C1 segment of cervical spinal cord (tissue), 14 donors: ENCODE measurements at places on chromosomes 4 and X.
A peak's percentile ranks its signal among the peaks of the same experiment; 100 is the strongest.

DNA sequence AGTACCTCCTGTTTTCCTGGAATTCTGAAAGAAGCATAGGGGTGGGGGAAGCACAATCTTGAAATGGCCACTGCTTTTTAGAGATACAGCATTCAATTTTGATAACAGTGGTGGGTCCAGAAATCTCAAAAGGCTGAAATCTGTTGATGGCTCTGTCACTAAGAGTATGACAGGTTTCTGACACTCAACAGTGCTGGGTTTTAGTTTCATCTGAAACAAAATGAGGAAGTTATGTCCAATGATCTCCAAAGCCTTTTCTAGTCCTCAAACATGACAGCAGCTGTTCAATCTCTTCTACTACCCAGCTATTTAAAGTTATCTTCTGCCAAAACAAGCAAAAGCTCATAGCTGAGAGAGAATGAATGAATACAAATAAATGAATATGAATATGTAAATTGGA is 110.5 kb downstream of the IL1RAPL1 start:
- DNase-seq: no peak

DNA sequence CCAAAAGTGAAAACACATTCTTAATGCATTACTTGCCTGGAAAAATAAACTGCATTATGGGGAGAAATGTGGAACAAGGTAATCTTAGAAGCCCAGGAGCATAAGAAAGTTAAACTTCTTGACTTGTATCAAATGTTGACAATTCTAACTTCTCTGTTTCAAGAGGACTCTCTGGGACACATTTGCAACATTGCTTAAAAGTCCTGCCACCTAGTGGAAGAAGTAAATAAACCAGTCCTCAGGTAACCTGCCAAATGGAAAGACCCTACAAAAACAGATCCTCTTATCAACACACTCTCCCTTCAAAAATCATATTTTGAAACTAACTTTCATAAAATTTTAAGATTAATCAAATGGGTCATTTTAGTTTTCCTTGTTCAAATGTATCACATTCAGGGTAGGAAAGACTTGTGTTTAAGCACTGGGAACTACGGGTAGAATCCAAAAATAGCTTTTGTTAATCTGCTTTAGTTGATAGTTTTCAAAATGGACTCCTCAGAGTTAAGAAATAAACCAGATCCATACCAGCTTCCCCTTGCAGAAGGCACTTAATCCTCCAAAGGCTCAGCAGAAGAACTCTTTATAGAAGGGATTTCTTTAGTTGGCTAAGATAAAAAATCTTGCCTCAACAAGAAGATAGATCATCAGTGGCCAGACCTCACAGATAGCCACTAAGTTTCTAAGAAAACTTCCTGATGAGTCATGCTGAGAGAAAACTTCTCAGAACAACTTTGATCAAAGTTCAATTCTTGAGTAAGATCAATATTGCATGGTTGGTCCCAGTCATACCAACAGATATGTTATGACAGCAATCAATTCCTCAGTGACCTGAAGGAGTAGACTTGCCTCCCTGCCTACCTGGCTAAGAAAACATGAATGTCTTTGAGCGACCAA is 141.7 kb downstream of the HHIP start:
- DNase-seq: no peak

DNA sequence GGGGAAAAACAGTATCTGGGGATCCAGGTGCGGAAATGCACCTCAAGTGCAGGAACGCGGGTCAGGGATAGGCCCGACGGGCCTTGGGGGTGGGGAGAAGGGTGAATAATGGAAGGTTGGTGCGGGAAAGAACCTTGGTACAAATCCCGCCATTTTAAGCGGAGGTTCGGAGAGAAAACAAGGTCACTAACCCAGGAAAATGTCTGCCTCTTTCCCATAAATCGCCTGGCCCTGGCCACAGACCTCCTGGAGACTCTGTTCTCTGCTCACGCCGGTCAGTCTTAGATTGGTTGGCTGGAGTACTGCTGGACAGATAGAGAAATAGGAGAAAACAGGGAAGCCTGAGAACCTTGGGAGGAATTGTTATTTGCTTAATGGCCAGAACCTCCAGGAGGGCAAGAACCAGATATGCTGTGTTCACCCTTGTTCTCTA is 897 bp upstream of the FBXL5 start:
- no peak for DNase-seq

DNA sequence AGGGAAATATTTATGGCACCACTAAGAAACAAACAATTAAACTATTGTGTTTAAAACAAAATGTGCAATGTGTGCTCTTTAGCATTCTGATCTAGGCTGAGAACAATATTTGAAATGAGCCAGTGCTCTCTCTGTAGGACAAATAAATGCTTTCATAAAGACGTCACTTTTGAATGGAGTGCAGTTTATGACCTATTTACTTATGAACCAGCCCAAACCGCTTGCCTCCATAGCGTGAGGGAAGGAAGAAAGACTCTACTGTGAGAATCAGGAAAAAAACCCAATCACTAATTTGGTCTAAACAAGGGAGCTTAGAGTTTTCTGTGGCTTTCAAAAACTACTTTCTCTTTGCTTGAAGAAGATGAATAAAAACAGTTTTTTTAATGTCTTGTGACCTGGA is 39.4 kb downstream of the SAT1 start:
- no peak for DNase-seq

GRCh38 chrX:40299641-40300046 is 201.9 kb upstream of the BCOR start:
- no peak for DNase-seq

DNA sequence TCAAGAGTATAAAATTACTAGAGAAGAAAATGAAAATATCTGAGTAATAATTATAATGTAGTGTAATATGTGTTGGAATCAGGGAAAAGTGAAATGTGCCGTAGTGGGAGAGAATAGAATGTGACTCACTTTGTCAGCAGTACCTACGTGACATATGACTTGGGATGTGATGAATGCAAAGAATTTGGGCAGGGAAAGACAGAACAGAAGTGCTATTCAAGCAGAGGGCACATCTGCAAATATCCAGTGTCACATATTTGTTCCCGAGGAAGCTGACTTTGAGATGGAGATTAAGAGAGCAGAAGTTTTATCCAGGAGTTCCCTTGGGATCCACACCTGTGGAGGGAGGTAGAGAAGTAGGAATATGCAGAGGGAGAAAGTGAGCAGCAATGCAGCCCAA is 69.3 kb upstream of the HS3ST1 start:
- DNase-seq: no peak

GRCh38 chr4:7365462-7366179 is 69.1 kb downstream of the PSAPL1 start:
- peak; percentile 75 for DNase-seq

DNA sequence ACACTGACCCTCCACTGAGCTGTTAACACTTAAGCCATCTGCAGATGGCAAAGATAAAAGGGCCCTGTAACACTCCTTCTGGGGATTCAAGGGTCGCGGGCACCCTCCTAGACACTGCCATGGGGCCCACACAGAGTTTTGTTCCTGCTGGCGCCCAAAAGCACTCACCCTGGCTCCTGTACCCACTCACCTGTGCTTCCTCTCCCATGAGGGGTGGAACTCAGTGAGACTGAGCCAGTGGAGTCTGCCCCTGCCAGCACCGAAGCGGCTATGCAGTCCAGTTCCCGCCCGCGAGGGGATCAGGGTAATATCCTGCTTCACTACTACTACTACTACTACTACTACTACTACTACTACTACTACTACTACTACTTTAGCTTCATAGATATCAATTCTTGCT is 312.1 kb upstream of the FTHL17 start:
- DNase-seq: no peak

- DNase-seq: no peak
Measured at GRCh38 chr4:3044870-3045819, 29.2 kb downstream of the HTT-AS start.

GRCh38 chrX:139898334-139898733 is 34.5 kb downstream of the ATP11C start:
- DNase-seq: no peak

DNA sequence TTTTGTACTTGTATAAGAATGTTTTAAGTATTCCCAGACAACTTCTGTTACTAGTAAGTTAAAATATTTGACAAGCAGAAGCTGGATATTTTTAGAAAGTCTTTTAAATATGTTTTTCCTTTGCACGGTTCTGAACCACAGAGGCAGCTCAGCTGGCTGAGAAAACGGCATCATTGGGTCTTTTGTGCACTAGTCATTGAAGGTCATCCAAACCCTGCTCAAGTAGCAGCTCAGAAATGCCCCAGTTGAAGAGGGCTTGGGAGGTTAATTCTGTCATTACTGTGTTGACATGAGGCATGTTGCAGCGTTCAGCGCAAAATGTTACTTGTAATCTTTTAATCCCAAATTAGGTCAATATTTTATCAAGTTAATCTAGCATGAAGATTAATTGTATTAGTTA is 383.7 kb upstream of the FAM241A start:
- DNase-seq: no peak

DNA sequence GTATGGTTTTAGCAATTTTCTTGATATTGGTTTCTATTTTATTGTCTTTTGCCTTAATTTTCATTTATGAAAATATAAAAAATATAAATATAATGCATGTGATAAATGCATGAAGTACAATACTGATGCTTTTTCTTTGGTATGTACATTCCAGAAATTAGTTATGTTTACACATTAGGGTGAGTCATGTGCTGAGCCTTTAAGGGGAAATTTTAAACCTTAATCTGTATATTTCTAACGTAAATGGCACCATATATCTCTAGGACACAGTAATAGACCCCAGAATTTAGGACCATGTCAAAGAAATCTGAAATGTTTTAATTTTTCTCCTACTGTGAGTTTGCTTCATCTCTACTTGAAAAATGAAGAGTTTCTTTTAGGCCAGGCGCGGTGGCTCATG is 117.8 kb upstream of the SPRY1 start:
- no peak for DNase-seq

- DNase-seq: no peak
Measured at GRCh38 chrX:12308420-12308819, 170.1 kb downstream of the FRMPD4 start.

DNA sequence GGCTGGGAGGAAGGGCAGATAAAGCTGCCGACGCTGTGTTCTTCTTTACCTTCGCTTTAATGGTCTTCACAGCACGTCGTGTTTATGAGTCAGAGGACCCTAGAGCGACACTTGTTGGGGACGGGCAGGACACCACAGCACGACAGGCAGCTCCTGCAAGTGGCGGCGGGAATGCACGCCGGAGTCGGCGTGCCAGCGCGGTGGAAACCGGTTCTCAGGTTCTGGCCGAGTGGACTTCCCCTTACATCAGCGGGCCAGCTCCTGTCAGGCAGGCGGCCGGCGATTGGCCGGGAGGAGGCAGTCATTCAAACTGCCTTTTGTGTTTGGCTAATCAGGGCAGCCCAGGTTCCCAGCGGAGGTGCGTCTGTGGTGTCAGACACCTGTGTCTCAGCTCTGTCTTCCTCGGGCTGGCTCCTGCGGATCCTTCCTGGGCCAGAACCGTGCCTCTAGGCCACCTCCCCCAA is 150.9 kb downstream of the SHROOM3 start:
- DNase-seq: no peak

GRCh38 chr4:62156205-62156604 is 956.1 kb downstream of the ADGRL3 start:
- DNase-seq: no peak

DNA sequence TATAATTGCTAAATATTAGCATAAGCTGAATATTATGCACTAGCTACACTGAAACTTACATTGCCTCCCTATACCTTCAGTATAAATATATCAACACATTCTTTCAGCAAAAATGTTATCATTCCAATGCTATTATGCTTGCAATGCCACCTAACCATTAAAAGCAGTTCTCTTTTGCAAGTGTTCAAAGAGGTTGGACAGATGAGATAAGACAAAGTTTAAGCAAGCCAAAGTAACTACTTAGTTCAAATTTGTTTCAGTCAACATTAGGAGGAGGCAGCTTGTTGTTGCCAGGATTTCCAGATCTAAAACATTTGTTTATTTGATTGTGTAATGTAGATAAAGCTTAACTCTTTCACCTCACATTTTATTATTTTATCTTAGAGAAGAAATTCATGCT is 323.9 kb upstream of the FAM241A start:
- no peak for DNase-seq

DNA sequence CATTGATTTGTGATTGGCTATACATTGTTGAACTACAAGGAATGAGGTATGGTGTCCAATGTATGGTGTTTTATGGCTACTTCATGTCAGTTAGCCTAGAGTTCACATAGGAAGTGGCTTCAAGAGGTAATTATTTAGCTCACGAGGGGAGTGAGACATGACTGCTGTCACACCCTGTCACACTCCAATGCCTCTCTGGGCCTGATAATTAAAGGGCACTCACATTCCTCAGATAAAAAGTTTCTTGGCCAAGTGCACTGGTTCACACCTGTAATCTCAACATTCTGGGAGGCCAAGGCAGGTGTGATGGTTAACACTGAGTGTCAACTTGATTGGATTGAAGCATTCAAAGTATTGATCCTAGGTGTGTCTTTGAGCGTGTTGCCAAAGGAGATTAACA is 65.0 kb upstream of the DDX60 start:
- no peak for DNase-seq

GRCh38 chr4:152079543-152080293 is 318.9 kb upstream of the GATB start:
- no peak for DNase-seq

- no peak for DNase-seq
Measured at GRCh38 chrX:86369847-86370630, 221.8 kb downstream of the DACH2 start.

DNA sequence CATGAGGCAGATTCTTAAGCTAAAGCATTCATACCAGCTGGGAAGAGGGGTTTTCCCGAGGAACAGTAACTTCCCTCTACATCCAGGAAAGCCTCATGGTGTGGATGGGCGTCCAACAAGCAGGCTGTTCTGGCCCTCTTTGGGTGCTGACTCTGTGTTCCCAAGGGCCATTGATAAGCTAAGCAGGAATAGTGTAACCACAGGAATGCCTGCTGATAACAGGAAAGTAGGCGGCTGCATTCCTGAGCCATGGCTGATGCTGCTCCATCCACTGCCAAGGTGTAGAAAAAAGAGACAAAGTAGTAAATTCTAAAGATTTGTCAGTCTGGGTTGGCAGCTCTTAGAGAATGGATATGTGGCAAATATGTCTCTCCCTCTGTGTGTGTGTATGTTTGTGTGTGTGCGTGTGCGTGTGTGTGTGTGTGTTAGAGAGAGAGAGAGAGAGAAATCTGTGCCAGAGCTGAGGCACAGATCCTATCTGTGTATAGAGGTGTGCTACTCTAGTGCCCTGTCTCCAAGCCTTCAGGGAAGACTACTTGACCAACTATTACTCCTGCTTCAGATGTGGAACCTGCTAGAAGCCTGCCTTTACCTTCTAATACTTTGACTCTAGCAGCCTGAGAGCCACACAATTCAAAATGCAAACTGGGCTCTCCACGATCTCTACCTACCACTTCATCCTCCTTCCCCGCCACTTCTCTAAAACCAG is 353.1 kb upstream of the NR3C2 start:
- no peak for DNase-seq

DNA sequence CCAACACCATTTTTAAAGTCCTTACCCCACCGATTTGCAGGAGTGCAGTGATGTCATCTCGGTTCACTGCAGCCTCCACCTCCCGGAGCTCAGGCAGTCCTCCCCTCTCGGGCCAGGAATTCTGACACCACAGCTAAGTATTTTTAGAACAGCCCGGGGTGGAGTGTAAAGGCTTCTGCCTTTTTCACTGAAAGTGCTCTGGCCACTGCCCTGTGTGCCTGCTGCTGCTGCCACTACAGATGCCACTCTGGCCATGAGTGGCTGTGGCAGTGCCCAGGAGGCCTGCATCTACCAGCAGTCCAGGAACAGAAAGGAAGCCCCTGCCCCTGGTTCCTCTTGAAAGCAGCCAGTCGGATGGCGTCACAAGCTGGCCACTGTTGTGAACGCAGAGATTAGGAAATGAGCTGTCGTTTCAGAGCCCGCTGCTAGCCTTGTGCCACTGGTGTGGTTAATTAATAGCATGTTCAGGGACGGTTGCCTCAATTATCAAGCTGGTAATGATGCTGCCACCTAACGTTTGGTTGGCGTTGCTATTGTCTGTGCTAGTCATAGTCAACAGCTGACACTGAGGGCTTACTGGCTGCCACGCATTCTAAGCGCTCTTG is 23.6 kb upstream of the TBC1D14 start:
- DNase-seq: no peak
